Dermis microvascular lymphatic vessel endothelial cell (primary cell): ENCODE measurements at places on chromosomes 2 and 18. TPM values are rescaled to one million over a fixed set of nuclear protein-coding genes. Genes with fewer than 3 reads are reported as not detected.
A peak's percentile ranks its signal among the peaks of the same experiment; 100 is the strongest.

Gene OBSL1
- total RNA-seq: 17.2 and 40.8 TPM in 2 replicates

GRCh38 chr2:19664646-19665045 lies 237.1 kb downstream of the TTC32 start:
- DNase-seq: peak; percentile 10

DNA sequence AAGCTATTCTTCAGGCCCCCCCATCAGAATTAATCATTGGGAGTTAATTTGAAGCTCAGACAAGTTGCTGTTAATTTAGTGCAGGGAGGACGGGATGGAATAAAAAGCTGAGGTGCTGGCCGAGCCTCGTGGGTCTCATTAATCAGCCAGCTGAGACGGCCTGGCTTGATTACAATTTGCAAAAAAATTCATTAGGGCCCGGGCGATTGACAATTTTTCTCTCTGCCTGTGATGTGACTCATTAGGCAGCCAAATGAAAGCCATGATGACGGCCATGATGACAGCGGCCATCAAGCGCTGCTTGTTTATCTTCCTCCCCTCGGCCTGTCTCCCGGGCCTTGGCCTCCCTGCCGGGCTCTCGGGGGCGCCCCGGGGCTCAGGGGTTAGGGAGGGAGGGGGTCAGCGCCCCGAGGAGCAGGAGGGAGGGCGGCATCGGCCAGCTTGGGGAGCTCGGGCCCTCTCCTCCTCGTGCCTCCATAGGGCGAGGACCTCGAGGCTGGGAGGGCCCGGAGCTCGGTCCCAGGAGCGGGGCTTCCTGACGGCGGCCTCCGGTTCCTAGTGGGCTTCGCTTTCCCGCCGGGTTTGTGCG lies 5.2 kb downstream of the GBX2 start:
- no peak for DNase-seq

Gene MBOAT2
- 4.5 and 5.3 TPM in 2 replicates for total RNA-seq

GRCh38 chr18:8373486-8373885 lies 235.8 kb upstream of the RAB12 start:
- DNase-seq: no peak

Gene CAPN13
- total RNA-seq: not detected in 2 replicates

- DNase-seq: no peak
These were observed 20.0 kb downstream of the DUSP11 start for GRCh38 chr2:73759904-73760303.

Gene OXER1
- total RNA-seq: not detected in 2 replicates

- no peak for DNase-seq
These were observed 19.9 kb upstream of the TMEM18 start for GRCh38 chr2:696999-697627.

DNA sequence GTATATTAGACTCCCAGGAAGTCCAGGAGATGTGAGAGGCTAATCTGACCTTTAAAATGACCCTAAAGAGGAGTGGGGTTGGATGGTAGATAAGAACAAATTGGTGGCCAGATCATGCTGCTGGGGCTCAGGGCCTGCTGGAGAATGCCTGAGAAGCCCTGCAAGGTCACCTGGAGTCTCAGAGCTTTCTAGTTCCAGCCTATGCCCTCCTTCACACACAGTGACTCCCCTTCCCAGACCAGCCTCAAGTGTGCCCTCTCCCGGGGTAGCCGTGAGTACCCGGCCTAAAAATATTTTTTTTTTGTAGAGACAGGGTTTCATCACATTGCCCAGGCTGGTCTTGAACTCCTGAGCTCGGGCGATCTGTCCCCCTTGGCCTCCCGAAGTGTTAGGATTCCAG lies 44.2 kb upstream of the FZD5 start:
- DNase-seq: no peak

GRCh38 chr2:64466478-64467085 lies 12.6 kb downstream of the LGALSL start:
- no peak for DNase-seq

DNA sequence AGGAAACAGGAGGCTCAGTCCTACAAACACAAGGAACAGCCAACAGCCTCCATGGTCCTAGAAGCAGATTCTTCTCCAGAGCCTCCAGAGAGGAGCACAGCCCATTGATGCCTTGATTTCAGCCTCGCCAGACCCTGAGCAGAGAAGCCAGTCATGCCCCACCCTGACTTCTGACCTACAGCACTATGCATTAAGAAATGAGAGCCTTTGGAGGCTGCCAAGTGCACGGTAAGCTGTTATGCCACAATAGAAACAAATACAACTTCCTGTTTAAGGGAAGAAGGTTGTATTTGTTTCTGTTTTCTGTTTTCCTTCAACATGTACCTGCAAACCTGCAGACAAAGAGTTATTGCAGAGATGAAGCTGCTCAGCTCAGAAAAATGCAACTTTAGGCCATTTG lies 181.3 kb upstream of the AGAP1 start:
- DNase-seq: no peak

Gene MXD1
- 2.6 and 4.3 TPM in 2 replicates for total RNA-seq

DNA sequence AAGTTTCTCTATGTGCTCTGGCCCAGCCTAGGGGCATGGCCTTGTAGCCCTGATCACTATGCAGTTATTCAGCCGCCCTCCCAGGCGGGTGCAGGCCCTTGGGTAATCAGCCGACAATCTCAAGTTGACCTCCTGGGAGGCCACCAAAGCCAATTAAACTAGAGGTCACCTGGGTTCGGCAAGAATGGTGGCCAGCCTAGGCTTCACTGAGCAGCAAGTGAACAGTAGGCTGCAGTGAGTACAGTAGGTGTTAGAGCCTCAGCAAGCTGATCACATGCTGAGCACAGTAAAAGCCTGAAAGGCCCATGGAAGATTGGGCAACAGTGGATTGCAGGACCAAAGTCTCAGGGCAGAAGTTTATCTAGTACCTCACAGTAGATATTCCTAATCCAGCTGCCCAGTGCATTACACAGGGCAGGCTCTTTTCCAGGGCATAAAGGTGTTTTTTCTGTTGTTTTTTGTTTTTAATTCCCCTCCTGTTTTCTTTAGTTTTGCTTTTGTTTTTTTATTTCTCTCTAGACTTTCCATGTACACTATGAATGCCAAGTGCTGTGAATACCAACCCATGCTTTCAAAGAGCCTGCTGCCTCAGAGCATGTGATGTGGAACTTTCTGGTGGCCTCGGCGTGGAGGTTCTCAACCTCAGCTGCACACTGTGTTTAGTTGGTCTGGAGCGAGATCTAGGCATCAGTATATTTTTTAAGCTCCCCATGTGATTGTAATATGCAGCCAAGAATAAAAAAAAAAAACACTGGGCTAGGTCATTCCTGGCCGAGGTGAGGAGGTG lies 55.9 kb upstream of the ATL2 start:
- DNase-seq: no peak

DNA sequence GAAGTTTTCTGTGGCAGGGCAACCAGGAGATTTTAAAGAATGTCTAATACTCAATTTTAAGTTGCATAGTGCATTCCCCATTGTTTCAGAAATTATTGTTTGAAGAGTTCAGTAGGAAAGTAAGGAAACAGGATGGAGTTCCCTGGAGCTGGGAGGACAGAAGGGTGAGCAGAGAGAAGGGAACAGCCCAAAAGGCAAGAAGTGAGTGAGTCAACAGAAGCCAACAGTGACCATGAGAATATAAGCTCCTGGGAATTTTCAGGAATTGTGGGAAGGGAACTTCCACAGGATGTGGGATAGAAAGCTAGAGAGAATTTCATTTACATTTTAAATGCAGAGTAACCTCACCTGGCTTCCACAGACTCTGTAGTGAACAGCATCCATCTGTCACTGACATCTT lies 268.1 kb upstream of the ATP5MC3 start:
- DNase-seq: no peak

DNA sequence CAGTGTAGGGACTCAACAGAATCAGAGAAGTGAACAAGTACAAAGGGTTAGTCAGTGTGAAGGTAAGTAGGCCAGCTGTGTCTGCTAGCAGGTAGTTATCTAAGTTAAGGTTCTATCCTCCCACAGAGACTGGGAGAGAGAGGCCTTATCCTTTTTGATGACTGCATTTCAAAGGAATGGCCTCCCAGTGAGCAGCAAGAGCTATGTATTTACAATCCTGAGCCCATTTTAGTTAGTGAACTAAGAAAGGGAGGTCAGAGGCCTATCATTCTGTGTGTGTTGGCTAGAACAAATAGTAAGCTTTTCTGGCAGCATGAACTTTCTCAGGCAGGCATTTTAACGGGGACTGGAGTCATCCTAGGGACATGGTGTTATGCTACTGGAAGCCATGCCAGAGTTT lies 182.9 kb downstream of the VWC2L start:
- no peak for DNase-seq

DNA sequence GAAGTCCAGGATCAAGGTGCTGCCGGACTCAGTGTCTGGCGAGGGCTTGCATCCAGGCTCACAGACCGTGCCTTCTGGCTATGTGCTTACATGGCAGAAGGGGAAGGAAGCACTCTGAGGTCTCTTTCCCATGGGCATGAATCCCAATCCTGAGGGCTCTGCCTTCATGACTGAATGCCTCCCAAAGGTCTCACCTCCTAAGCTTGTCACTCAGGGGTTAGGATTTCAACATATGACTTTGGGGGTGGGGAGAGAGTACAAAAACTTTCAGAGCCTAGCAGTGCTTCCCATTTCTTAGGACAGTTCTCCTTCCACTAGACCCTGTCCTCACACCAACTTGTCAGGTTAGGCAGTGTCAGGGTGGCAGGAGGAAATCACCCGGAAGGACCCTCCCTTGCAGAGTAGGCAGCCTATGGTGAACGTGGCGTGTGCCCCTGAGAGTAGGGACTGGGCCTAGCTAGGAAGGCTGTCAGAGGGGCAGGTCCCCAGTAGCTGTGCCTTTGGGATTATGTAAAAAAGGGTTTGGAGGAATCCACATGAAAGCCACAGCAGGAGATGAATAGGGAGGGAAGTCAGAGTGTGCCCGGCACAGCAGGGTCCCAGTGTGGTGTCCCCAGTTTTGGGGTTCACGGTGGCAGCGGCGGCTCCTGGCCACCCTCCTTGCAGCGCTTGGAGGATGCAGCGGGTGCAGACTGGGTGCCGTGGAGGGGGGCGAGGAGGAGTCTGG lies 233.3 kb downstream of the LDLRAD4 start:
- DNase-seq: no peak

DNA sequence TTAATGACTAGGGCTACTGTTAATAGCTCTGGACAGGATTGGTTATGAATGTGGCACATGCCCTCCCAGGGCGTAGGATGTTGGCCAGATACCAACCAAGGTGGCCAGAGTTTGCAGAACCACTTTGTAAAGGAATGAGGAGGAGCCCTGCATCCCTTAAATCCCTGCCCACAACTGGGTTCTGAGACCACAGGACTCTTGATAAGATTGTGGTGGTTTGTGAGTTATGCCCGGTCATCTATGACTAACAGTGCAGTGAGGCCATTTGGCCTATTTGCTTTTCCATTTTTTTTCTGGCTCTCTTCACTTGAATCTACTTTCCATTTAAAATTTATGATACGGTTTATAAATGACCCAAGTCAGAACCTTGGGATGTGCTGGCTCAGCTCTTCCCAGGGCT lies 294.5 kb downstream of the PRKCE start:
- no peak for DNase-seq

Gene SPC25
- total RNA-seq: 1.4 and 4.0 TPM in 2 replicates

- no peak for DNase-seq
These were observed 15.9 kb upstream of the SERPINB11 start for GRCh38 chr18:63686871-63687270.

Gene GBX2
- 0.51 and 0.90 TPM in 2 replicates for total RNA-seq

DNA sequence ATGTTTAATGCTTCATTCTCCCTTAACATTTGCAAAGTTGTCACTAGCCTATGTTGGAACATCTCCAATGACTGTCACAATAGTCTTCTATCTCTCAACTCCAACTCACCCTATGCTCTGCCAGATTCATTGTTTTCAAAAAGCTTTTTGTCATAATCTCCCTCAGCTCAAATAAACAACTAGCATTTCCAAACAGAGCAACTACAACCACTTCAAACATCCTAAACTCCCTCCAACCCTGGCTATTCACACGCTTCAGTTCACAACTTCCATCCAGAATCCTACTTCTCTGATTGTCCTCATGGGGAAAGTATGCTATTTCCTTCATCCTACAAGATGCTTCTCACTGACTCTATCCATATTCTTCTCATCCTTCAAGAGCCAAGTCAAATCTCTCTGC lies 139.2 kb upstream of the VRK2 start:
- DNase-seq: no peak

DNA sequence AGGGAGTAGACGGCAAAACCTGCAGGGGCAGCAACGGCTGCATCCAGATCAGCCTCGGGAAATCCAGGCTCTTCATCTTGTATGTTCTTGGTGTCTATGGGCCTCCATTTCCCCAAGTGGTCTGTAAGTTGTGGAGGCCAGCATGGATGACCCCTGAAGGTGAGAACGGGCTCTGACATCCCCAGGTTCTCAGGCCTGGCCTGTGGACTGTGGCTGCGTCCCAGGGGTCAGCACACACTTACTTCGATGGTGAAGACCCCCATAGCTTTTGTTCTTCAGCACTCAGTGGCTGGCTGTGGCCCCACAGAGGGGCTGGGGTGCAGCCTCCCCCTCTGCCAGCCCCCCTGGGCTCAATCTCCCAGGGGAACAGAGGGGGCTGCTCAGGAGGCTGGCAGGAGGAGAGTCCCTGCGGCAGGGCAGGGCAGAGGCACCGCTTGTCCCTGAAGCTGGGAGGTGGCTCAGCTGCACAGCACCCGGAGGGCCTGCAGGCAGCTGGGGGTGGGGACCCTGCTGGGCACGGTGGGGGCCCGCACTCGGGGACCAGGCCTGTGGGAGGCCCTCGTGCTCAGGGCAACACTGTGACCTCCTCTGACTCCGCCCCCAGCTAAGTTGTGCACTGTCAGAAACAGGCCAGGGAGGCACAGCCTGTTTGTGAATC lies 3.8 kb downstream of the SLC66A3 start:
- no peak for DNase-seq

DNA sequence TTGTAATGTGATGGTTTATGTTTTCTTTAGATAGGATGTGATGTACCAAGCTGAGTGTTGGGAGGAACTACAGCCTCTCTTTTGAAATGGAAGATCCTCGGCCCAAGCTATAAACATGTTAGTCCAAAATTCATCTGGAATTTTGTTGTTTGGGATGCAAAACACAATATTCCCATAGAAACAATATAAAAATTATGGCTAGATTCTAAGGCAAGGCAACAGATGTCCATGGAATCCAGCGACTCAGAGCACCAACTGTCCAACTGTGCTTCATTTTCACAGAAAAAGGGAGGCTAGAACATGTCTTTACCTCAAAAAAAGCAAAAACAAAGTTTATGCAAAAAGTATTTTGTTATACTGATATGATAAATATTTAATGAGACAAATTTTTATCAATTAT lies 52.4 kb upstream of the ATP8B1 start:
- no peak for DNase-seq

Gene AP1S3
- total RNA-seq: 0.89 and 2.8 TPM in 2 replicates

- DNase-seq: no peak
These were observed 151.8 kb upstream of the MYT1L start for GRCh38 chr2:2482851-2483250.

Gene C1GALT1C1L
- total RNA-seq: 0.13 TPM in 1 of 2 replicates, not detected in the other

- DNase-seq: no peak
These were observed 6.5 kb upstream of the IMPA2 start for GRCh38 chr18:11974741-11975325.
